ENCODE measurements at places on chromosomes 7 and 10. TPM values are rescaled to one million over a fixed set of nuclear protein-coding genes. Genes with fewer than 3 reads are reported as not detected.

DNA sequence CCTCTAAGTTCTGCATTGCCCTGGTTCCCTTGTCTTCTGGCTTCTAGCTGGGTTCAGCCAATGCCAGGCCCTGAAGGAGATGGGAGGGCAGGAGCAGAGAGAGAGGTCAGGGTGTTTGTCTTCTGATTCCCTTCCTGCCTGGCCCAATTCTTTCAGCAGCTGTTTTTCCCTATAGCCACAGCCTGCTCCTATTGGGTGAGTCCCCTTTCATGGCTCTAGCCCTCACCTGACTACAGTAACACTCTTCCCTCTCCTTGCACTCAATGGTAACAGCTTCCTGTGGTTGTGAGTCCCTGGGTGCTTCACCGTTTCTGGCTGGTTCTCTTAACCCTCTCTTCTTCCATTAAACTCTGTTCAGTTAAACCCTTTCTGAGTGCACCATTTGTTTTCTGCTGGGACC lies 17.1 kb downstream of the NPFFR1 start:
- no peak for DNase-seq
- H3K27me3 ChIP-seq, result no peaks in the 10 kb centered on the region
- no peaks in the 10 kb centered on the region for H3K36me3 ChIP-seq

GRCh38 chr10:88147000-88147798 lies 283.8 kb downstream of the PTEN start:
- no peak for DNase-seq
- H3K27me3 ChIP-seq, result no peaks in the 10 kb centered on the region
- H3K36me3 ChIP-seq, result no peaks in the 10 kb centered on the region

DNA sequence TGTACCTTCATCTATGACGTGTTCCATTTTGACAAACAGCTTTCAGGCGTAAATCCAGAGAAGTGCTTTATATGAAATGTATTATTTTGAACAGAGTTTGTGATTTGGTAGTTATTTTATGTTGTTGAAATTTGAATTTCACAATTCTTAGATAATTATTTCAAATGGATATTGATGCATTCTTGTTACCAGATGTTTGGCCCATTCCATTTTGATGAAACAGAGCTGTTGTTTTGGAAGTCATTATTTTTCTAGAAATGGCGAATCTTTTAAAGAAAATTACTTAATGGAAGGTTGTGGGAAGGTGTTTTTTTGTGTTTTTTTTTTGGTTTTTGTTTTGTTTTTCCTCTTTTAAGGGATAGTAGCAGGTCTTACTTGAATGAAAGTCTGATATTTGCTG lies 2.4 kb downstream of the OTUD1 start:
- H3K36me3 ChIP-seq, result peaks cover 3% of the 10 kb centered on the region
- peaks cover 25% of the 10 kb centered on the region for H3K4me1 ChIP-seq
- H3K27ac ChIP-seq, result no peak overlapping the region

- DNase-seq, result no peak
- no peaks in the 10 kb centered on the region for H3K27me3 ChIP-seq
- H3K36me3 ChIP-seq, result peaks cover 2% of the 10 kb centered on the region
- H3K4me3 ChIP-seq, result no peak overlapping the region
- peaks cover 9% of the 10 kb centered on the region for H3K4me1 ChIP-seq
Measured at GRCh38 chr7:37285706-37286453, 162.8 kb downstream of the ELMO1 start.

- H3K4me3 ChIP-seq, result no peak overlapping the region
- no peaks in the 10 kb centered on the region for H3K36me3 ChIP-seq
- no peaks in the 10 kb centered on the region for H3K27me3 ChIP-seq
- H3K27ac ChIP-seq, result no peak overlapping the region
Measured at GRCh38 chr7:16450366-16450765, 15.2 kb downstream of the SOSTDC1 start.

Gene FOXI2
- total RNA-seq, result not detected

Gene ADAMTS14
- 0.09 TPM for total RNA-seq

DNA sequence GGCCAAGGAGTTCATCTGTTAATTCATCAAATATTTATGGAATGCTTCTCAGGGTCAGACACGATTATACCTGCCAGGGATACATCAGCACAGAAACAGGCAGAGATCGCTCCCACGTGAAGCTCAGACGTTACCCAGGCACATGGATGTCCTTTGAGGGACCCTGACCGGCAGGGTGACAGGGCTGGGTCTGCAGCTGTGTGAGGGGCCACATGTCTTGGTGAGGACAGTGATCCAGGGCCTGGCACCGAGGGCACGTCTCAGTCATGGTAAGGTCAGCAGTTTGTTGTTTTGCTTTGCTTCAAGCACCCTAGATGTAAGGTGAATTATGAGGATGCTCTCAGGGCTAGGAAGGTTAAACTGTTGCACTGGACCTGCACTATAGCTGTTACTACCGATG lies 227.9 kb downstream of the WDR37 start:
- no peaks in the 10 kb centered on the region for H3K4me1 ChIP-seq
- H3K27ac ChIP-seq, result no peak overlapping the region
- H3K27me3 ChIP-seq, result peaks cover 15% of the 10 kb centered on the region
- DNase-seq, result no peak
- H3K36me3 ChIP-seq, result no peaks in the 10 kb centered on the region
- H3K4me3 ChIP-seq, result no peak overlapping the region
